ENCODE measurements at places on chromosomes 2 and 18.

DNA sequence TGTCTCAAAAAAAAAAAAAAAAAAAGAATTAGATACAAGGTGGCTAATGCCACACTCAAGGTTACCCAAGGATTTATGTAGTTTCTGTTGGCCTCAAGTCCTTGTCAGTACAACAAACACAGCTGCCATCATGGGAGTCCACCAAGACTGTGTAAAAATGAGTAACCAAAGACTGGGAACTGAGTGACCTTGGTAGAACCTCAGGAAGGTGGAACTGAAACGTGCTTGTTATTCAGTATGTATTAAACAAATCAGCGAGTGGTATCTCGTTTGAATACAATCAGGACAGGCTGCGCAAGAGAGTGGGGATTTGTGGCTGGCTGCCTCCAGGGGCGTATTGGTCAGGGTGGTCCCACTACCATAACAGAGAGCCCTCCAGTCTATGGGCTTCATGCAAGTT, 1.6 kb upstream of the SFTPB start:
- DNase-seq, result no peak
- no peak overlapping the region for H3K27ac ChIP-seq
- no peak overlapping the region for H3K4me3 ChIP-seq
- H3K36me3 ChIP-seq, result no peaks in the 10 kb centered on the region
- no peaks in the 10 kb centered on the region for H3K4me1 ChIP-seq
- no peaks in the 10 kb centered on the region for H3K27me3 ChIP-seq

DNA sequence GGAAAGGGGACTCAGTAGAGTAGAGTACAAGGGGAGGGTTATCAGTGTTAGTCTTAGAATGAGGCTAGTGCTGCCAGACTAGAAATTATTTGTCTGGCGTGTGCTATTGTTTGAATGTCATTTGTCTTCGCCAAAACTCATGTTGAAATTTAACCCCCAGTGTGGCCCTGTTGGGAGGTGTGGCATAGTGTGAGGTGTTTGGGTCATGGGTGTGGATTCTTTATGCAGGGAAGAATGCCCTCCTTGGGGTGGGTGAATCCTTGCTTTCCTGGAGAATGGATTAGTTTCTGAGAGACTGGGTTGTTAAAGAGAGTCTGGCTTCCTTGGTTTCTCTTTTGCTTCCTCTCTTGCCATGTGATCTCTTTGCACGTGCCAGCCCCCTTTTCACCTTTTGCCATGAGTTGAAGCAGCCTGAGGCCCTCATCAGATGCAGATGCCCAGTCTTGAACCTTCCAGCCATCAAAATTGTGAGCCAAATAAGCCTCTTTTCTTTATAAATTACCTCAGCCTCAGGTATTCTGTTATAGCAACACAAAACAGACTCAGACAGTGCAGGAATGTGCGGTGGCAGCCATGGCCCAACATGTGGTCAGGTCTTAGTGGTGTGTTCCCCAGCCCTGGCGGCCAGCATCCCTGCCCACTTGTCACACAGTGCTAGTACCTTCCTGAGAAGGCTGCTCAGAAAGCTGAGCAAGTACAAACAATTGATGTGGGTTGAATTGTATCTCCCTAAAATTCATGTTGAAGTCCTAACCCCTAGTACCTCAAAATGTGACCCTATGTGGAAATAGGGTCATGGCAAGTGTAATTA, 48.4 kb upstream of the NAB1 start:
- no peak overlapping the region for H3K27ac ChIP-seq
- no peaks in the 10 kb centered on the region for H3K36me3 ChIP-seq
- H3K27me3 ChIP-seq, result no peaks in the 10 kb centered on the region
- no peaks in the 10 kb centered on the region for H3K4me1 ChIP-seq

DNA sequence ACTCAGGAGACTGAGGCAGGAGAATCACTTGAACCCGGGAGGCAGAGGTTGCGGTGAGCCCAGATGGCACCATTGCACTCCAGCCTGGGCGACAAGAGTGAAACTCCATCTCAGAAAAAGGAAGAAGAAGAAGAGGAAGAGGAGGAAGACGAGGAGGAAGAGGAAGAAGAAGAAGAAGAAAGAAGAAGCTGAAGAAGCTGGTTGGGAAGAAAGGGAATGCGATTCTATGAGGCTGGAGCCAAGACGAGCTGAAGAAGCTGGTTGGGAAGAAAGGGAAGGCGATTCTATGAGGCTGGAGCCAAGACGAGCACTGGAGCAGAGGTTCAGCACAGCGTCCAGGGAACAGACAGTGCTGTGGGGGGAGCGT, 30.3 kb upstream of the TAF1B start:
- H3K36me3 ChIP-seq, result no peaks in the 10 kb centered on the region
- no peak for DNase-seq

GRCh38 chr2:9627310-9627709, 3.5 kb downstream of the YWHAQ start:
- no peak overlapping the region for H3K4me3 ChIP-seq
- no peaks in the 10 kb centered on the region for H3K27me3 ChIP-seq
- peaks cover 4% of the 10 kb centered on the region for H3K36me3 ChIP-seq
- H3K4me1 ChIP-seq, result peaks cover 29% of the 10 kb centered on the region
- no peak for DNase-seq

- no peak overlapping the region for H3K27ac ChIP-seq
- H3K4me1 ChIP-seq, result no peaks in the 10 kb centered on the region
- H3K27me3 ChIP-seq, result no peaks in the 10 kb centered on the region
Observed at GRCh38 chr2:149315461-149315860, 14.9 kb upstream of the LYPD6 start.

GRCh38 chr2:25025229-25026007, 16.5 kb upstream of the EFR3B start:
- H3K36me3 ChIP-seq, result no peaks in the 10 kb centered on the region
- no peaks in the 10 kb centered on the region for H3K27me3 ChIP-seq
- no peak overlapping the region for H3K4me3 ChIP-seq
- H3K4me1 ChIP-seq, result no peaks in the 10 kb centered on the region
- DNase-seq, result no peak

DNA sequence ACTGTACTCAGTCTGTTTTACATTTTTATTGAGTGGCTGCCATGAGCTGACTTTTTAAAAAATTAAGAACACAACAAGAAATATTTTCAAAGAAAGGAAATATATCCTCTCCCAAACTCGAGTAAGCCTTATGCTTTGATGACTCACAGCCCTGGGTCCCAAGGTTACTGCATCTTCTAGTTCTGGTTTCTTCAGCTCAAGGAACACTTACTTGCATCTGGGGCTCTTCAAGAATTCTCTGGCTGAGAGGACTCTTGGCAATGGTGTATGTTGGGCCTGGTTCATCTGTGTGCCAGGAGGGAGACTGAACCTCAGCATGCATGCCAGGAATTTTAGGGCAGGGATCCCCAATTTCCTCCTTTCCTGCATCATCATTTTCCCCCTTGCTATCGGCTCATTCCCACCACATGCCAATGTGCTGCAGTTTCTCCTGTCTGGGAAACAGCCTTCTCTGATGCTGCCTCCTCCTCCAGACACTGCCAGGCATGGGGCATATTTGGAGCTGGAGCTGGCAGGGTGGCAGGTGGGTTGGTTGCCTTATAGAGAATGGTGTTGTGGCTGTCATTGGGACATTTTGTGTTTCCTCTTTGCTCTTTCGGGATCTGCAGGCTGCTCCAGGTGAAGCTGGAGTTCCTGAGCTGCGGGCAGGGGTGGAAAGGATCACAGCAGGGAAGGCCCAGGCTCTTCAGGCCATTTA, 192.2 kb upstream of the HS6ST1 start:
- no peaks in the 10 kb centered on the region for H3K36me3 ChIP-seq
- DNase-seq, result no peak
- H3K4me1 ChIP-seq, result no peaks in the 10 kb centered on the region
- no peak overlapping the region for H3K27ac ChIP-seq

DNA sequence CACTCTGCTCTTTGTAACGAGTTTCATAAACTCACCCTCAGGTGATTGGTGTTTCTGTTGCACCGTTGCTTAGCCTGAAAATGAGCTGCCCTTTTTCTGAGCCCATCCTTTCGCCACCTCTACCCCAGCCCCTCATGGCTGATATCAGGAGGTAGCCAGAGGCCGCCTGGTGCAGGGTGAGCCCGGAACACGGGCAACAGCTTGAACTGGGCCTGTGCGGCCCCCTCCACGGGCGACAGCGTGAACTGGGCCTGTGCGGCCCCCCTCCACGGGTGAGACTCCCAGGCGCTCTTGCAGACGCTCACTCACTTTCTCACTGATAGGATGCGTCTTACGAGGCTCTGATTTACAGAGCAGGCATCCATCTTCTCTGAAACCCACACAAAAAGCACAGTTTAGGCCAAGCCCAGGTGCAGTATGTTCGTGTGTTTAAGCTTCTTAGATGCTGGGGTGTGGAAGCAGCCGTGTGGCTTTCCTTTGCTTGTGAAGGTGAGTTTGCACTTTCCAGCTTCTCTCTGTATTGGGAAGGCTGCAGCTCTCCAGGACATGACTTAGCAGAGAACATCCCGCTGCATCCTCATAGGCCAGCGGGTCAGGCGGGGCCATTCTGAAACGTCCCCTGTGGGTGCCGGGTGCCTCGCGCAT, 83.5 kb downstream of the NFATC1 start:
- DNase-seq, result no peak
- H3K4me3 ChIP-seq, result no peak overlapping the region
- no peak overlapping the region for H3K27ac ChIP-seq
- peaks cover 19% of the 10 kb centered on the region for H3K36me3 ChIP-seq
- H3K27me3 ChIP-seq, result no peaks in the 10 kb centered on the region

- no peak for DNase-seq
- H3K27me3 ChIP-seq, result no peaks in the 10 kb centered on the region
- H3K36me3 ChIP-seq, result no peaks in the 10 kb centered on the region
- no peak overlapping the region for H3K27ac ChIP-seq
- H3K4me1 ChIP-seq, result no peaks in the 10 kb centered on the region
- no peak overlapping the region for H3K4me3 ChIP-seq
Observed at GRCh38 chr2:114659880-114660279, 217.4 kb downstream of the DPP10 start.
